ENCODE measurements at places on chromosomes 11 and 22.

- DNase-seq: no peak
These were observed 39.6 kb downstream of the CSNK2A3 start for GRCh38 chr11:11313426-11313825.

- no peak for DNase-seq
These were observed 7.0 kb downstream of the PLA2G6 start for GRCh38 chr22:38174626-38175025.

DNA sequence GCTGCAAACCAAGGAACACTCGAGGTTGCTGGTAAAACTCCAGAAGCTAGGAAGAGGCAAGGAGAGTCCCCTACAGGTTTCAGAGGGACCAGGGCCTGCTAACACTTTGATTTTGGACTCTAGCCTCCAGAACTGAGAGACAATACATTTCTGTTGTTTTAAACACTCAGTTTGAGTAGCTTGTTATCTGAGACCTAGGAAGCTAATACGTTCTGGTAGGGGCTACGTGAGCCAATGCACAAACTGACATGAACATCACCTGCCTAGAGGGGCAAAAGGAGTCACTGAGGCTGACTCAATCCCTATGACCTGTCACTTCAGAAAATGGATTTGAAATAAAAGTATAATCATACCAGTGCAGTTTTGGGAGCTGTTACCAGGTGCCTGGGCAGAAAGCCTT is 565.8 kb upstream of the CCDC90B start:
- DNase-seq: no peak

GRCh38 chr11:132186699-132187098 is 816.3 kb downstream of the NTM start:
- DNase-seq: peak; percentile 6

- DNase-seq: peak; percentile 50
These were observed 1.7 kb upstream of the MYEOV start for GRCh38 chr11:69292221-69292648.

DNA sequence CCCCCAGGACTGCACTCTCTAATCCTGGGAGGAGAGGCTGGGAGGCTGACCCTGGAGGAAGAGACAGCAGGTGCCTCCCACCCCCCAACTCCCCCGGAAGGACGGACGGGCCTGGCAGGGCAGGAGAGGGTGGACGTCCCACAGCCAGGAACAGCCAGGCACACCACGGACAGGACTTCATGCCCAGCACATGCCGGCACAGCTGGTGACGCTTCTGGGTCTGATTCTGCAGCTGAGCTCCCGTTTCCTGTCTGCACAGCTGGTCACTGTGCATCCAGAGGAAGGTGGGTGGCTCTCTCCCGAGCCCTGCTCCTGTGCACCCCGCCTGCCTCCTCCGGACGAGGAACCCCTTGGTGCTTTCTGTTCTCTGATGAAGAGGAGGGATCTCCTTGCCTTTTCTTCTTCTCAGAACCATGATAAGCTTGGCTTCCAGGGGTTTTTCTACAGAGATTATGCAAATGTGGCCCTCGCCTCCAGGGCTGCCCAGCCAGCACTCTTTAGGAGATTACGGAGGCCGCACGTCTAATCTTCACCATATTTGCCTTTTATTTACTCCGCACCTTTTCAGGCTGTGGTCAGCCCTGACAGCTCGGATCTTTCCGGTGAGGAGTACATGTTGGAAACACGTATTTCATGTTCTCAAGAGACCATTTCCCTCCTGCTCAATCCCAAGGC is 1295.8 kb downstream of the BRD1 start:
- no peak for DNase-seq

GRCh38 chr11:25441421-25441820 is 890.5 kb upstream of the ANO3 start:
- DNase-seq: no peak

GRCh38 chr11:66509131-66509561 is 1.3 kb upstream of the BBS1 start:
- no peak for DNase-seq

DNA sequence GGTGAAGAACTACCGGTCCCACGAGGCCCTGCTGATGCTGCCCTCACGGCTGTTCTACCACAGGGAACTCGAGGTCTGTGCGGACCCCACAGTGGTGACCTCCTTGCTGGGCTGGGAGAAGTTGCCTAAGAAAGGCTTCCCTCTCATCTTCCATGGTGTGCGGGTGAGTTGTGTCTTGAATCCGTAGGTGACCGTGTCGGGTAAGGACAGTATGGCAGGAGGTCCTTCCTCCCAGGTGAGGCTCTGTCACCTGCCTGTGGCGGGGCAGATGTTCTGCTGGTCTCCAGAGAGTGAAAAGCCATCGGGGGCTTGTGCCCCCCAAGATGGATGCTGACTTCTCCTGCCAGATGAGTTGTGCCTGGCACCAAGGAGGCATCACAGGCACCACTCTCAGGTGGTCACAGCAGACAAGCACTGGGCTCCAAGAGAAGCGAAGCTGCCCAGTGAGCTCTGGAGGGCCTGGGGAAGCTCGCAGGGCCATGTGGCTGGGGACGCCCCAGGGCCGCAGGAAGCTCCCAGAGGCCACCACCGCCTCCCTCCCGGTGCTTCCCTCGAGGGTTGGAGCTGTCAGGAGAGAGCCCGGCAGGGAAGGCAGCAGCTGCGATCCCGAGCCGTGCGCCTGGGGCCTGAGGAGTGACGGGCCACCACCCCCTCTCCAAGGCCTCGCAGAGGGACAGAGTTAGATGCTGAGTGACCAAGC is 17.3 kb upstream of the PANX2 start:
- no peak for DNase-seq

DNA sequence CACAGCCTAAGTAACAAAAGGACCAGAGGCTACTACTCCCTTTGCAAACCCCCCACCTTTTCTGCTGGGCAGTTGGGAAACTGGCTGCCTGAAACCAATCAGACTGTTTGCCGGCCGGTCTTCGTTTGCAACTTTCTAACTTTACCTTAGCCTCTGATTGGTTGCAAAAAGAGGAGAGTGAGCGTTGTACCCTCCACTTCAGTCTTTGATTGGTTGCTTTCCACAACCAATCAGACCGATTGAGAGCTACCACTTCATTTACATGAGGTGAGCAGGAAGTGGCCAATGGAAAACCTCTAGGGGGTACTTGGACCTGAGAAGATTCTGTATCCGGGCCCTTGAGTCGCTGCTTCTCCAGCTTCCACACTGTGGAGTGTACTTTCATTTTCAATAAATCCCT is 18.8 kb upstream of the CLNS1A start:
- DNase-seq: no peak

- DNase-seq: no peak
These were observed 5.8 kb downstream of the CCDC34 start for GRCh38 chr11:27357250-27357649.

DNA sequence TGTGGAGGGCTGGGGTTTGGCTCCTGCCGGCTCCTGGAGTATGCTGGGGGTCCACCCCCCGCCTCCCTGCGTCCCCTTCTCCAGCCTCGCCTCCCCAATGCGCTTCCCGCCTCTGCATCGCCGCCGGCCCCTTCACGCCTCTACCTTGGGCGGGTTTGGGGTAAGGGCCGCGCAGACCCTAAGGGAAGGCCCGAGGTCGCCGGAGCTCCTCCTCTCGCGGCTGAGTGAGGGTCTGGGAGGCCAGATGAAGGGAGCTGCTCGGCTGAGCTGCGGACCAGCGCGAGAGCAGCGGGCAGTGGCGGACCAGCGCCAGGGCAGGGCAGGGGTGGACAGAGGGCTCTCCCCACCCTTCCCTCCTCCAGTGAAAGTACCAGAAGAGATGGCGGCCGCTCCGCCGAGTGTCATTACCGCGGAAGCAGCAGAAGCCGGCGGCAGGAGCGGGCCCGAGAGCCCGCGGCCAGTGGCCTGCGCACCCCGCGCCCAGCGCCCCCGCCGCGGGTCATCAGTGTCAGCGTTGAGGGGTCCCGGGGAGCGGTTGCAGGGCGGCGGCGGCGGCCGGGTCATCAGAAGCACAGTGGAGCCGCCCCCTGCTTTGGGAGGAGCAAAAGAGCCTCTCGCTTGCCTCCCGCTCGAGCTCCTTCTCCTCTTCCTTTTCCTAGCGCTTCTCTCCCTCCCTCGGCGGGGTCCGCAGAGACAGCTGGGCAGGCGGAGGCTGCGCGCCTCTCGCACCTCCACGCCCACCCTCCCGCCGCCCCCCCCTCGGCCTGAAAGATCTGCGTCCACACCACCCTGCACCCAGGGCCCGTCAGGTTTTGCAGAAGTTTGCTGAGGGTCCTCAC is 255.6 kb upstream of the CADM1 start:
- peak; percentile 34 for DNase-seq

GRCh38 chr11:41235668-41236067 is 223.8 kb downstream of the LRRC4C start:
- DNase-seq: no peak

DNA sequence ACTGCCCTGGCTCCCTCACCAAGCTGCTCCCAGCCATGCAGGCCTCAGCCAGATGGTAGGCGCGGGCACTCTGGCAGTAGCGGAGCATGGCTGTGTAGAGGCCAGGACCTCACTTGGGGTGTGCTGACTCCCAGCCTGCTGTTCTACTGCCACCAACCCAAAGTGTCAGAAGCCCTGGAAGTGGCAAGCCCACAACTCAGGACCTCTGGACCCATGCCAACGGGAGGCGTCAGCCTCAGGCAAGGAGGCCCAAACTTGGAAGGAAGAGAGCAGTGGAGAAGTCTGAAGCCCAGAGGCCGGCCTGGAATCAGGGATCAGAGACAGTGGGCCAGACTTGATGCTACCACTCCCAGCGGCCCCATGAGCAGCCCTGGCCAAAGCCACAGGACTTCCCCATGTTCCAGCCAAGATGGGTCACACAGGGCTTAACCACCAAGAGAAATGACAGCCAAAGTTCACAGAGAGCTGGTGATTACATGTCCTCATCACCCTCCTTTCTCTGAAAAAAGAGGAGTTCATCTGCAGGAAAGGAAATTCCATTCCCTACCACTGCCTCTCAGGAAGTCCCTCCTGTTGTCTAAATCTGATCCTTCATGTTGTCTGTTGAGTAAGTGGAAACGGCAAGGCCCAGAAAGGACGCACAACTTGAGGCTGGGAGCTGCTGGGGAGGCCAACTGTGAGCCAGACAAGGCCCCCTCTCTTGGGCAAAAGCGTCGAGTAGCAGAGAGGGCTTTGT is 4.4 kb downstream of the ARRB1 start:
- DNase-seq: no peak

GRCh38 chr11:117597071-117597470 is 199.9 kb downstream of the DSCAML1 start:
- peak; percentile 62 for DNase-seq

DNA sequence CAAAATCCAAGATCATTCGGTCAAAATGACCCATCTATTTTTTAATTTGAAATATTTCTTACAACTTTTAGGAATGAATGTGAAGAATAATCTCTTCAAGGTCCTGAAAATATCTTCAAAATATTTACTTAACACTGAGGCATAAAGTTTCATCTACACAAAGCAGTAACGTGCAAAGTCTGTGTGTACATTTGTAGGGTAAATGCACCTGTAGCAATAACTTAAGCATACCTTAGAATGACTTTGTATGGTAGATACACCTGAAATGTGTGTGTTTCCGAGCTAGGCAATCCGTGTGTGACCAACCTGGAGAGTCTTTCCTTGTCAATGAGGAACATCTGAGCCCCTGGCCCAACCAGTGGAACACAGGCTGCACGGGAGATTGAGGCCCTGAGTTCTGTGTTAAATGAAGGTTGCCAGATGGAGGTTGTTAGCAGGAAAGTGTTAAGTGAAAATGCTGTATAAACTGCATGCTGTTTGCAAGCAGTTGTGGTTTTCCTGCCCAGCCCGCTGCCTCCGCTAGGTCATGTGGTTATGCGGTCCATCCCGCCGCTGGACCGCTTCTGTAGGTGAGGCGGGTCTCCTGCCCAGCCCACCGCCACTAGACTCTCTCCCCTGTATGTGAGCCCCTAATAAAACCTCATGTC is 7.6 kb upstream of the CTR9 start:
- no peak for DNase-seq

- DNase-seq: no peak
These were observed 40.3 kb upstream of the E2F8 start for GRCh38 chr11:19281041-19281440.

DNA sequence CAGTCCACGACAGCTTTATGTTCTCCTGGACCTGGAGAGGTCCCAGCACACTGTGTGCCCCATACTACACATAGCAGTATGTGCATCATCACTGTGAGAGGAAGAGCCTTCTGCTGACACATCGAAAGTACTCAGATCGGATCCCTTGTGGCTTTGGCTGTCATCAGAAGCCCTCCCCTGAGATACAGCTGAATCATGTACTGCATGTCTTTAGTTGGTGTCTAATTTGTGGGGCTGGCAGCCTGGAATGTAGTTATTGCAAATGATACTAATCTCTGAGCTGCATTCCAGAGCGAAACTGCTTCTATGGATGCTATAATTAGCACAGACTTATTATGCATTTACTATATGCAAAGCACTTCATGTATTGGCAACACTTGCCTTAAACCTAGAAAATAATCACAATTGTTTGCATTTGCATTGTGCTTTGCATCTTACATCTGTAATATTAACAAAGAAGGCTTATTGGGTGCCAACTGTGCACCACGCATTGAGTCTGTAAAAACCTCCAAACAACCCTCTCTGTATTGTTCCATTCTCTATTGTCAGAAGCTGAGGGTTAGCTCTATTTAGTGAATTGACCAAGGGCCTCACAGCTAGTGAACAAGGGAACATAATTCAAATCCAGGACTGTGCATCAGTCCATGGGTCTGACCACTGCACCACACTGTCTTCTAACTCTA is 89.2 kb upstream of the CRTAM start:
- DNase-seq: no peak

DNA sequence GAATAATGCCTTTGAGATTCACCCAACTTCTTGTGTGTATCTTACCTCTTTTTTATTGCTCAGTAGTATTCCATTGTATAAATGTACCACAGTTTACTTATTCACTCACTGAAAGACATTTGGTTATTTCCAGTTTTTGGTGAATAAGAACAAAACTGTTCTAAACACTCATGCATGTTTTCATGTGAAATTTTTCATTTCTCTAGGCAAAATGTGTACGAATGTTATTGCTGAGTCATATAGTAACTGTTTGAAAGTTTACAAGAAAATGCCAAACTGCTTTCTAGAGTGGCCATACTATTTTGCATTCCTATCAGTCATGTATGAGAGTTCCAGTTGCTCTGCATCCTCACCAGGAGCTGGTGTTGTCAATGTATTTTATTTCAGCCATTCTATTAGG is 8.8 kb upstream of the EMSY start:
- no peak for DNase-seq

DNA sequence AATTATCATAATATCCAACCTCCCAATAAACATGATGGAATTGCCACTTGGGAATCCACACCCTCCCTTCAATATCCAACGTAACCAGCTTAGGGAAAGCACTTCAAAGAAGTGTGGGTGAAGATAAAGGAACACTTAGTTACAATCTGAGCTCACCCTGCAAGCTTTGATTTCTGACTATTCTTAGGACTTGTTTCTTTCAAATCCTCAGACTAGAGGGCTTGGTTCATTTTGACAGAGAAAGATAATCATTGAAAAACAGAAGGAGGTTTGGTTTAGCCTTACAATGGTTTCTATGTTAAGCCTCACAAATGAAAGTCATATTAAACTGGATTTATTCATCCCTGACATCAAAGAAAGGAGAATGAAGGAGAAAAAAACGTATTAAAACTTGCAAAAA is 57.9 kb upstream of the SYT13 start:
- DNase-seq: no peak
